HCT116 (cell line): ENCODE measurements at places on chromosomes 1 and 21.

- DNase-seq: no peak
Measured at GRCh38 chr1:177287270-177287669, 116.5 kb downstream of the BRINP2 start.

DNA sequence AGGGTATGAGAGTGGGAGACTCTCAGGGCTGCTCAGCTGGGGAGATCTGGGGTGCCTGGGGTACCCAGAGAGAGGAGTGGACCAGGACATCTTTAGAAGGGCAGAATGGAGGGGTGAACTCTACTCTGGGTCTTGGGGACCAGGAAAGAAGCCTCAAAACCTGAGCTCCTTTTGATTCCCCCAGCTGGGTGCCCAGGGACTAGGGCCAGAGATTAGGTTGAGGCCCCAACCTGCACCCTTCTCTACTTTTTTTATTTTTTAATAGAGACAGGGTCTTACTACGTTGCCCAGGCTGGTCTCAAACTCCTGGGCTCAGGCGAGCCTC, 1.9 kb downstream of the PDZK1IP1 start:
- no peak for DNase-seq

DNA sequence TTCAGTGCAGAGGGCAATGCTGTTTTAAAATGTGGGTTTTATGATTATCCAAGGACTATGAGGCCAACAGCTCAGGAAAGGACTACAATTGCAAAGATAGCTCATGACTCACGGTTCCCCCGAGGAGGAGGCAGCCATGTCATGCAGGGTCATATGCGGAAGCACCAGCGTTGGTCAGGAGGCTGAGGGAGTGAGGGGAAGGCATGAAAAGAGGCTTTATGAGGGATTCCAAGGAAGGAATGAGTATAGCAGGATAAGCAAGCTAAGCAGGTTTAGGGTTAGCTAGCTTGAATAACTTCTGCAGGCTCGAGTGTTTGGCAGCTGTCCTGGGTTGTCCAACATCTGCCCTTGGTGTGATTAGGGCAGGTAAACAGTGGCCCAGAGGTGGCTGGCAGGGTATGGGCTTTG, 495.1 kb downstream of the SETD4 start:
- no peak for DNase-seq

DNA sequence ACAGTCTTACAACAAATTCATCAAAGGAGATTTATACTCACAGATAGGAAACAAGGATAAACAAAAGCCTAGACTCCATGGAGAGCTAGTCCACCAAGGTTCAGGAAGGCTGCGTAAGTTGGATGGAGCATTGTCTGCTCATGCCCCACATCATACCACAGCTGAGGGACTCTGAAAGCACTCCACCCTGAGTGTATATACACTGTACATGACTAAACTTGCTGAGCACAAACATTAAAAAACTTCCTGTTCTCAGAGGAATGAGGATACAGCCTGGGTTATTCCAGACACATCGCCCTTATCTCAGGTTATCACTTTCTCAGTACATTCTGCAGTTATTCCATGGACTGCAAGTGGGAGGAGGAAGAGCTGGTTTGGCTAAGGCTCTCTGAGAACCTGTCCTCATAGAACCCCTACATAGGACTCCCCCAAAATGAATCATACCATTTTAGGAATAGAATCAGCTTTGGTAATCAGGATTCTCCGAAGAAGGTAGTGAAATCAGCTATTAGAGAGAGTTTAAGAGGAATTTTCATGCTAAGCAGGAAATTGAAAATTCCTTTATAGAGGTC, 58.0 kb upstream of the PRMT6 start:
- DNase-seq: no peak

GRCh38 chr1:228778961-228779360, 43.7 kb downstream of the RHOU start:
- no peak for DNase-seq

DNA sequence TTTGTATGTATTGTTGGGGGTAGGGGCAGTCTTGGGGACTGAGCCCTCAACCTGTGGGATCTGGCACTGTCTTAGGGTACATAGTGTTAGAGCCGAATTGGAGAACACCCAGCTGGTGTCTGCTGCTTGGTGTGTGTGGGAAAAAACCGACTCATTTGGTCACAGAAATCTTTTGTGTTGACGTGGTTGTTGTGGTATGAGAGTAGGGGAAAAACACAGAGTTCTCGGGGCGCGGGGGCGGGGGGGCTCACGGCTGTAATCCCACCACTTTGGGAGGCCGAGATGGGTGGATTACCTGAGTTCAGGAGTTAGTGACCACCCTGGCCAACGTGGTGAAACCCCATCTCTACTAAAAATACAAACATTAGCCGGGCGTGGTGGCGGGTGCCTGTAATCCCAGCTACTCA, 15.3 kb upstream of the SRSF10 start:
- no peak for DNase-seq

- no peak for DNase-seq
Measured at GRCh38 chr1:38084700-38085099, 38.1 kb upstream of the POU3F1 start.

- DNase-seq: no peak
Measured at GRCh38 chr1:231163830-231164427, 2.1 kb downstream of the TRIM67 start.

DNA sequence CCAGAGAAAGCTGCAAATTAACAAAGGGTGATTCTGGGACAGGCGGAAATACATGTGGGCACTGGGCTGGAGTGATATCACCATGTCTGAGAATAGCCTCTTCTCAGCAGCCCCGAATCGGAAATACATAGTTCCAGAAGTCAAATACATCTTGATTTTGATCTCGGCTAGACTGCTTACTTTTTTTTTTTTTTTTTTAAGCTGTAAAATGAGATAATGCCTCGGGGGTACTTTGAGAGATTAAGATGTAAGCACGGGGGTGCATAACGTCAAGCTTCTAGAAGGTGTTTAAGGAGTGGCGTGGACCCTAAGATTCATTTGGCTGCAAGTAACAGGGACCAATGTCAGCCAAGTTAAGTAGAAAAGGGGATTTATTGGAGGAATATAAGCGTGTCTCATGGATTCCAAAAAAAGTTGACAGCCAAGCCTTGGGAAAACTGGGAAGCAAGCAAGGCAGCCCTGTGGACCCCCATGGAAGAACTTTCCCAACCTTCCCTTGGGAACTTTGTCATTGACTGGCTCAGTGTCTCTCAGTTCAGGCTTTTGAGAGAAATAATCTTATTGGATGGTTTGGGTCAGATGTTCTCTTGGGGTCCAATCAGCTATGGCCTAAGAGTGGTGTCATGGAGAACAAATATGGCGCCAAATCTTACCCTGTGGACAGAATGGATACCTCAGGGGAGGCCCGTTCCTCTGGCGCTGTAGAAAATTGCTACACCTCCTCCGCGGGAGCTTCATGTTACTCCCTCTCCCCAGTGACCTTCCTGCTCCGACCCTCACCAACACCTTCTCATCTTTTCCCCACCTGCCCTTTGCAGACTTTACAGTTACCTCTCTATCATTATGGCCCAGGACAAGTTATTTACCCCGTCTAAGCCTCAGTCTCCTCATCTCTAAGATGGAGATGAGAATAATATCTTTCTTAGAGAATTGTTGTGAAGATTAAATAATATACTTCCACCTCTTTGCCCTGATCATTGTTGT, 186.6 kb downstream of the KAZN start:
- DNase-seq: no peak

DNA sequence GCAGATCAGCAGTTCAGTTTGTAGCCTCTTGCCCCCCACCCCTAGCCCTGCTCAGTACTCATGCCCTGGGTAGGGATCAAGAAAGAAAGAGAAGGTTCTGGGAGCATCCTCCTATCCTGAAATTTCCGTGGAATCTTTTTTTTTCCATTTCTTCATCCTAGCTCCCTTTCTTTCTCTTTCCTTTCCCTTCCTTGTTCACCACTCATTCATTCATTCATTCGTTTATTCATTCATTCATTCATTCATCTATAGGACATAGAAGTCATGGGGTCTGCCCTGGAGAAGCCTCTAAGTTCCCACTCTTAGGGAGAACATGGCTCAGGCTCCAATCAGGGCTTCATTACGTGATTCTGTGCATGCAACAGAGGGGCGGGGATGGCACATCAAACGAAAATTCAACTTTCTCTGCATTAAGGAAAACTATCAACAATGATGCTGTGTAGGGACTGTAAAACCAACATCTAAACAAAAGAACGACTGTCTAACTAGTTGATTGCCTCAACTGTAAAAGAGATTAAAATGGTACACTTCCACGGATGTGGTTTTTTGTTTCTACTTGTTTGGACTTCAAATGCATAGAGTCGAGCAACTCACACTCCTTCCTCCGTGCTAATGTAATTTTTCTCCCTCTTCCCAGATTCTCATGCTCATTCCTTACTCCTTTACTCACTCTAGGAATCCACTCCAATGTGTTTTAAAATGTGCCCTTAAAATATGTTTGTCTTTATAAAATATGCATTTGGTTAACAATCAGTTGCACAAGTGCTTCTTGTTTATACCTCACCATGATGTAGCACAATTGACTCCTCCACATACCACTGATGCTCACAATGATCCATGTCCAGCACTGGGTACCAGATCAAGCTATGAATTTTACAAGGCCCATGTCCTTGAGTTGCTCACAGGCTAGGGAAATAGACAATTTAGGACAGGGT, 101.2 kb upstream of the SLC2A1 start:
- DNase-seq: no peak

- no peak for DNase-seq
Measured at GRCh38 chr1:64934878-64935275, 31.5 kb downstream of the JAK1 start.

DNA sequence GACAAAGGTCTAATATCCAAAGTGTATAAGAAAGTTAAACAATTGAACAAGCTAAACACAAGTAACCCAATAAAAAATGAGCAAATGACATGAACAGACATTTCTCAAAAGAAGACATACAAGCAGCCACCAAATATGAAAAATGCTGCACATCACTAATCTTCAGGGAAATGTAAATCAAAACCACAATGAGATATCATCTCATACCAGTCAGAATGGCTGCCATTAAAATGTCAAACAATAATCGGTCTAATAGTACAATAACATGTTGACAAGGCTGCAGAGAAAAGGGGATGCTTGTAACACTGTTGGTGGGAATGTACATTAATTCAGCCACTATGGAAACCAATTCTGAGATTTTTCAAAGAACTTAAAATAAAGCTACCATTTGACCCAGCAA, 264.1 kb downstream of the AKT3 start:
- no peak for DNase-seq

DNA sequence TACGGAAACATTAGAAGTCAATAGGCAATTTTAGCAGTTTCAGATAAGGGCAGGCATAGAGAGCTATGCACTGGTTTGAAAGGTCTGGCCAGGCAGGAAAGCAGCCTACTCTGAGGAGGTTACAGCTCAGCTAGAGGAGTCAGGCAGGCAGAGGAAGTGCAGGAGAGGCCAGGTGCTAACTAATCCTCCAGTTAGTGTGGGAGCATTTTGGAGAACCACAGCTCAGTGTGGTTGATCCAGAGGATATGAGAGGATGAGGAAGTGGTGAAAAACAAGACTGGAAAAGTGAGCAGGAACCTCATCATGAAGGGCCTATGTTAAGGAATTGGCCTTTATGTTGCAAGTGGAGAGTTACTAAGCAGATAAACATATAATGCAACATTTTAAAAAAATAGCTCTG, 282.4 kb upstream of the SGIP1 start:
- no peak for DNase-seq

DNA sequence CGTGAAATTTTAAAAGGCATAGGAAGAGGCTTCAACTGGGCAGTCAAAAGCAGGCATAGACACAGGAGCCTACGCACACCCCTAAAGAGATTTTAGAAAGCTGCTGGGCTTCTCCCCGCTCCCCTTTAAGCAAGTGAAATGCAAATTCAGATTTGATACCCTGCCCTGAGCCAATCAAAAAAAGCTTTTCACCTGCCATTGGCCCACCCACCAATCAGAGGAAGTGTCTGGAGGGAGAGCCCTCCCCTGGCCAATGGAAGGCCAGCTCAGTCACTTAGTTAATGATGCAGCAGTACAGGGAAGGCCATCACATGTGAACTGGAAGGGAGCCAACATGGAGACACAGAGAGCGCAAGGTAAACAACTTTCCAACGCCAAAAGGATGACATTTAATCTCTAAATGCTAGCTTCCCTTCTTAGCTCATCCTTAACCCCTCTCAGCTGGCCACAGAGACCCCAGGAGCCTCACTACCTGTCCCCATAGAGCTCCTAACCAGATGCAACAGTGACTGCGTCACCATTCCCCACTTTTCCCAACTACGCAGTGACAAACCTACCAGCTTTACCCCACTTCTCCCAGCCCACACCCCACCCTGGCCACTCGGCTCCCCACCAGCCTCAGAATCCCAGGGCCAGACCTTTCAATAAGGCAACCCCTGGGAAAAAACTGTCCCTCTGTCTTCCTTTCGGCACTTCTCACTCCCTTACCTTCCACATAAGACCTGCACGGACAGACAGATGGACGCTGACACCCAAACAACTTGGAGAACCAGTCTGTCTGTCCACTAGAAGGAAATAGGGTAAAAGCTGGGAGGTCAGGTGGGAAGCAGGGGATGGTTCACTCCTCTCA, 71.0 kb downstream of the CD46 start:
- DNase-seq: no peak

DNA sequence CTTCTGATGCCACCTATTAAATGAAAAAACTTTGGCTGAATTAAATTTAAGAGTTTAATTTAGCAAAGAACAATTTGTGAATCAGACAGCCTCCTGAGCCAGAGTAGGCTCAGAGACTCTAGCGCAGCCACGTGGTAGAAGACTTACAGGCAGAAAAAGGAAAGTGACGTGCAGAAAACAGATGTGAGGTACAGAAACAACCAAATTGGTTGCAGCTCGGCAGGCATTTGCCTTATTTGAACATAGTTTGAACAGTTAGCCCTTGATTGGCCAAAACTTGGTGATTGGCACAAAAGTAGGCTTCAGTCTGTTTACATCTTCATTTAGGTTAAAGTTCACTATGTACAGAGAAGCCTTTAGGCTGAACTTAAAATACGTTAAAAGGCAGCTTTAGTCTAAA, 22.9 kb downstream of the TCP10L start:
- no peak for DNase-seq

DNA sequence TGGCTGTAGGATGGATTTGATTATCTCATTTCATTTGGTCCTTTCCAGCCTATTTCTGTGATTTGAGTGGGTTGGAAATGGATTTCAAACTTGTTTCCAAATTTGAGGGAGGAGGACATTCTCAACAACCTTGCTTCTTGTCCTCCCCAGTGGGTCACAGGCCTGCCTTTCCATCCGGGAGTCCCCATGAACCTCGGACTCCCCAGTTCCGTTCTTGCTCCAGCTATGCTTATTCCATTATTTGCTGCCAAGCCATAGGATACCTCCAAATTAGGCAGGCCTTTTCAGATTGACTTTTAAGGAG, 97.8 kb downstream of the DUSP10 start:
- no peak for DNase-seq

DNA sequence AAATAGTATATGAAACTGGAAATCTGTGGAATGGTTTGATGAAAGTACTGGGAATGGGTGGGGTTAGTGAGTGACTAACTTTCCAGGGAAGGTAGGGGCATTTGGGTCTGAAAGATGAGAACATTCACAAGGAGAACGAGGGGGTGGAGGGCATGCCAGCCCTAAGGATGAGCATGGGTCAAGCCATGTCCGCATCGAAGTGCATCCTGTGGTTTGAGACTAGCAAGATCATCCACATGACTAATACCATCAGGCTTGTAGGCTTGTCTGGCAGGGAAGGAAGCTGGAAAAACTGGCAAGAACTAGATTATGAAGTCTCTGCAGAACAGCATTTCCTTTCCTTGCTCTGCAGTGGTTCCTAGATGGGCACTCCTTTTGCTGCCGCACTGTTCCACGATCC, 70.4 kb upstream of the UBE2U start:
- peak; percentile 27 for DNase-seq
